Activated CD8-positive, alpha-beta memory T cell treated with anti-CD3 and anti-CD28 coated beads, Interleukin-2, amount 10 ng/mL, durations not matched to agents 7 days and 5 days (primary cell): ENCODE measurements at places on chromosomes 16 and 17. TPM values are rescaled to one million over a fixed set of nuclear protein-coding genes. Genes with fewer than 3 reads are reported as not detected.

DNA sequence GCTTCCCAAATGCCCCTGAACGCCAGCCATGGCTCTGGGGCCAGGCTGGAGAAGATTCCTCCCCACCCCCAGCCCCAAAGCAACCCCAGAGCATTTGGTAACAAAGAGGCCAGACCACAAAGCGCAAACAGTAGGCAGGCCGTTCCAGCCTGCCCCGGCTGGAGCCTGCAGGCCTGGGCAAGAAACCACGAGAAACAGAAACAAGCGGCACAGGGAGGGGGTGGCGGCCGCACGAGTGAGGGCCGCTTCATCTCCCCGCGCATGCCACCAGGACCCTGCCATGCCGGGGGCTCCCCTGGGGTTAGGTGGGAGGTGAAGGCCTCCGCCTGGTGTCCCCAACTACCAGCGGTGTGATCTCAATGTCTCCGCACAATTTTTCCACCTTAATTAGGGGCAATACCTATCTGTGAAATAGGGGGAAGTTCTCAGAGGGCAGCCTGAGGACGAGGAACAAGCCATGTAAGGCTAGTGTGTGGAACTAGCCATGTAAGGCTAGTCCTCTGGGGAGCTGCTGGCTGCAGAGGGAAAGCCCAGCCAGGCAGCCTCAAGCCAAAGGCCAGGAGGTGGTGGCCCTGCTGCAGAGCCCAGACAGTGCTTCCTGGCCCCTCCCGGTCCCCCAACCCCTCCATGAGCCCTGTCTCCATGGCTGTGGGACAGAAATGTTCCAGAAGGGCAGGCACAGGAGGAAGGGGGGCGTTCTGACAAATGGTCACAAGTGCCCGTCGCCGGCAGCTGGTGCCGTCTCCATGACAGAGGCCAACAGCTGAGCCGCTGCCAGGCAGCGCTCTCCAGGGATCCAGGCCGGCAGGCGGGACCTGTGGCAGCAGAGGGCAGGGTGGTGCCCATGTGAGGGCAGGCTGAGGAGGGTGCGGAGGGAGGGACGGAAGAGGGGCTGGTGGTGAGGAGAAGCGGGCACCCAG, 14.5 kb upstream of the MTSS2 start:
- DNase-seq: no peak

Gene PYDC1
- total RNA-seq: not detected

Gene PRCD
- total RNA-seq: not detected

Gene CAMTA2
- 72.5 TPM for total RNA-seq

Gene TSR3
- total RNA-seq: 52.9 TPM
